Foreskin keratinocyte (primary cell): ENCODE measurements at places on chromosomes 4 and X. TPM values are rescaled to one million over a fixed set of nuclear protein-coding genes. Genes with fewer than 3 reads are reported as not detected.

The PRRG1 gene
- 12.6 and 12.9 TPM in 2 replicates for total RNA-seq

The PIR gene
- total RNA-seq: 6.4 and 10.1 TPM in 2 replicates

The UGT2B17 gene
- total RNA-seq: not detected in 2 replicates

The HTRA3 gene
- not detected in 2 replicates for total RNA-seq

The CYTL1 gene
- 0.42 TPM in 1 of 2 replicates, not detected in the other for total RNA-seq

DNA sequence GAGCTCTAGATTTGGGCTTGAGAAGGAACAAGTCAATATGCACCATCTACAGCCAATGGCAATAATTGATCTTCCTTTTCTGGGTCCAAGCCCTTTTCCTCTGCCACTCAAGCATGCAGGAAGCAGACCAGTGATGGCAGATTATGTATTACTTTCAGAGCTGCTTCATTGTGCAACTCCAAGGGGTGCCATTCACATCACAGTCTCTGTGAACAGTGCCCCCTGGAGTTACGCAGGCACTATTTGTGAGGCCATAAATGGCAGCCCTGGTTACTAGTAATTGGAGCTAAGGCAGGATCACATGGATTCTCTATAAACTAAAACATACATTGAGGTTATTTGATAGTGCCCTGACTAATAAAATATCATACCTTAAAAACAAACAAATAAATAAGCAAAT, 313.4 kb upstream of the SLC7A11 start:
- DNase-seq: no peak

DNA sequence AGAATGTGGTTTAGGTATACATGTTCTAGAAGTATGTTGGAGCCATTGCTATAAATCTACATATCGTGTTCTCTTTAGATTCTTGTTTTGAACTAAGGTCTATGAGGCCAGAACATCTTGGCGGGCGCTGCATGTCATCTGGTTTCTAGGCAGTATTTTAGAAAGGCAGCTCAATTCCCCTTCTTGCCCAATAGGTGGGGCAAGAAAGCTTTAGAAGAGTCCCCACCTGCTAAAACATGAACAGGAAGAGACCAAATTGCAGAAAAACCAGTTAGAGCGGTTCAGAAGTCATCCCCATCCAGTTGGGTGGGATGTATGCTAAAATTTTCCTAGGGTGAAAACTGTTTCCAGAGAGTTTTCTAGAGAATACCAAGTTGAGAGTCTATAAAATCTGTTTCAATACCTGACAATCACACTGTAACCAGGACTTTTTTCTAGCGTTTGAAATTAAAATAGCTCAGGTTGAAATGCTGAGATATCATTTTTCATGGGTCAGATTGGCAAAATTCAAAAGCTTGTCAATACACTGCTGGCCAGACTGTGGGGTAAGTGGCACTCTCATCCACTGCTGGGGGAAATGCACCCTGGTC, 17.5 kb upstream of the SH3KBP1 start:
- peak; percentile 58 for DNase-seq

- DNase-seq: no peak
Measured at GRCh38 chr4:100060765-100061416, 110.8 kb upstream of the H2AZ1 start.

DNA sequence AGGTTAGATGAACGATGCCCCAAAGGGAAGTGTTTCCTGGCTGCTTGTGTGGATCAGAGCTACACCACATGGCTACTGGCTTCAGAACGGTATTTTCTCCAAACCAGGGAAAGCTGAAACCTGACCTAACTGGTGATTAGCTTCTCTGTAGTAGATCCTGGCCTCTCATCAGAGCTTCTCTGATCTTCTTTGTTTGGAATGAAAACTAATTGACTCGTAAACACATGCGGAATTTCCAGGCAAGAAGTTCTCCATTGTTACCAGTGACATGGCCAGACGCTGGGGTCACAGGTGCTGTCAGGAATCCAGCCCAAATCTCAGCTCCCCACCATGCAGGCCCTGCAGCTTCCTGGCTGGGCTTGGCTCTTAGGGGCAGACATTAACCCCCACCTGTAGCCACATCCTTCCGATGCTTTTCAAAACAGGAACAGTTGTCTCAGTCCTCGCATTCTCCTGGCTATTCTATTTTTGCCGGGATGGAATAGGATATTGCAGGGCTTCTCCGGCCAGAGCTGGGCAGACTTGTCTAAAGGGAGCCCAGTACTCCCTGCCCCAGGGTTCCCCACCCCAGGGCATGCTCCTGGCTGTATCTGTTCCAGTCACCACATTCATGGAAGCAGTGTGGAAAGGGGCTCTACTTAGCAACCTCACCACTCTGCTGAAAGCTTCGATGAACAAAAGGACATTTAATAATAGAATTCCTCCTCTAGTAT, 305.4 kb upstream of the F9 start:
- DNase-seq: no peak

GRCh38 chr4:78788007-78788889, 12.1 kb downstream of the BMP2K start:
- no peak for DNase-seq

DNA sequence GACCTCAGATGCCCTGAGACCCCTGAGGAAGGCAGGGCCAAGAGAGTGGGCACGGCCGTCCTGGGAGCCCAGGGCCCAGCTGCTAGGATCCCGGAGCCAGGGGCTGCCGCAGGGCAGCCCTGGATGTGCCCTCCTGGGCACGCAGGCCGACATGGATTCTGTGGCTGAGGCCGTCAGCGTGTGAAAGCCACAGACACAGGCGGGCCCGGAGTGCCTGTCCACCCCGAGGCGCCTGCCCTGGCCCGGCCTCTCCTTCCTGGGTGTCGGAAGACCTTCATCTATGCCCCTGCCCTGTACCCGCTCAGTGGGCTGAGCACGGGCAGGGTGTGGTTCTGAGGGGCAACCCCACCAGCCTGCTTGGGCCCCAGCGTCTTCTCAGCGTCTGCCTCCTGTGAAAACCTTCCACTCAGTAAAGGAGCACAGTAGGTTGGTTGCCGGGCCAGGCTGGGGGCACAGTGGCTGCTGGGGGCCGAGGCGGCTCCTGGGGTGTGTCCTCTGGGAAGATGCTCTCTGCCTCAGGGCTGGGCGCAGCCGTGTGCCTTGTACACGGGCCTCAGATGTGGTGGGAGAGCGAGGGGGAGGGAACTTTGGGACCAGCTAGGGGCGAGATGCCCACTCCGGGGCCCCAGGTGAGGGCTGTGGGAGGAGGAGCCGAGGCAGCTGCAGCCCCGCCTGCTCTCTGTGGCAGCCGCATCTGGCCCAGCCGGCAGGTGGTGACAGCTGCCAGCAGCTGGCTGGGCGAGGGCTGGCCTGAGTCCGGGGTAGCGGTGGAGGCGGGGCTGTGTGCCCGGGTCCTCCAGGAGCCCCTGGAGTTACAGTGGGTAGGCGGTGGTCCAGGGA, 20.8 kb downstream of the FGFRL1 start:
- no peak for DNase-seq

DNA sequence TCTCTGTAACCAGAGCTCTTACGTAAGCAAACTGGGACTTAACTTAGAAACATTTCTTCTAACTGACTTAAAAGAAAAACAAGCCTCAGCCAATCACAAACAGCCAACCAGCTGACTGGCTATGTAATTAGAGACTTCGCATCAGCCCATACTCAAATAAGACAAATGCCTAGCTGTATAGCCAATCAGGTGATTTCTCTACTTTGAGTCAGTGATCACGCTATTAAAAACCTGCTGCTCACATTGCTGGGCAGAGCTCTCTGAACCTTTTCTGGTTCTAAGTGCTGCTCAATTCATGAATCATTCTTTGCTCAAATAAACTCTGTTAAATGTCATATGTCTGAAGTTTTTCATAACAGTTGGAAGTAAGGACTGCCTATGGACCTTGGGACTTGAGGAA, 9.9 kb upstream of the SMIM10L2A start:
- no peak for DNase-seq

GRCh38 chr4:147855571-147856009, 123.7 kb downstream of the ARHGAP10 start:
- no peak for DNase-seq

DNA sequence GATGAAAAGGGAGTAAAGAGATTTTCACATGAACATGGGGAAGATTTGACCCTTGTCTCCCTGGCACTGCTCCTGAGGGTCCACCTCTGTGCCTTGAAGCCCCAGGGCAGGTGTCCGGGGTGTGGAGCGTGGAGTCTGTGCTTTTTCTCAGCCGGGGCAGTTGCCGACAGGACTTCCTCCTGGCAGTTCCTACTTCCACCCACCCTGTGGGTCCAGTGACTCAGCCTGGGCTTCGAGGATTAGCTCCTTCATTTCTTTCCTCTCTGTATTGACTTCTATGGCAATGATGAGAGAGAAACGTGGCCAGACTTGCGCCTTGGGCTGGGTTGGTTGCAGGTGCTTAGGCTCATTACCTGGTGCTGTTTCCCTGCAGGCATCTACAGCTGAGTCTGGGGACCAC, 35.9 kb upstream of the CLCN4 start:
- DNase-seq: no peak

DNA sequence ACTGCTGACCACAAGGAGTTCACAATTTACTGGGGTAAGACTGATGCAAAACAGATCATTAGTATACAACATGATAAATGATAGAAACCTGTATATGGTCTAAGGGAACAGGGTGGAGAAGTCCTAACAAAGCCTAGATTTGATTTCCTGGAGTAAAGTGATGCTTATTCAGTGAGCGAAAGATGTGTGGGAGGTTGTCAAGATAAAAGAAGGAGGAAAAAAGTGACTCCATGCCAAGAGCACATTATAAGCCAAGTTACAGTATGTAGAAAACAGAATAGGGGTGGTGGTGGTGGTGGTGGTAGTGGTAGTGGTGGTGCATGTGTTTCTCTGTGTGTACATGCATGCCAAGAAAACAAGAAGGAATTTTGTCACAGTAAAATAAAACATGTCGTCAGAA, 325.2 kb downstream of the MAPK10 start:
- no peak for DNase-seq

GRCh38 chrX:103847174-103847870, 15.3 kb upstream of the RAB9B start:
- no peak for DNase-seq

DNA sequence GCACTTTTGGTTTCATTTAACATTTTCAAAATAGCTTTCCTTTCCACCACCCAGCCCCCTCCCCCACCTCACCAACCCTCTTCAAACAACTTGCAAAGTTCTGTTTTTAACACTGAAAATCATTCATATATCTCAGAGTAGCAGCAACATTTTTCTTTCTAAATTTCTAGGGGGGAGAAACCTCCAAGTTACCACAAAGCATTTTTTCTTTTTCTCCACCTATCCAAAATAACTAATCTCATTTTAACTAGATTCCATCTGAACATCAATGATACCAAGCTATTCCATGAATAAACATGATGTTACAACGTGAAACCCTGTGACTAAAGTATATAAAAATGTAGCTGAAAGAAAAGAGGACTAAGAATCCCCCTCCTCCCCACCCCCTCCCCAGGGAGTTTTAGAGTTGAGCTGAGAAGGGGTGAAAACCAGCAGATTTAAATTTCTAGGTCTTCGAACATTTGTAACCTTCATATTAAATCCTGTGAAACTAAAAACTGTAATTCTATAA, 5.2 kb downstream of the LDB2 start:
- no peak for DNase-seq

DNA sequence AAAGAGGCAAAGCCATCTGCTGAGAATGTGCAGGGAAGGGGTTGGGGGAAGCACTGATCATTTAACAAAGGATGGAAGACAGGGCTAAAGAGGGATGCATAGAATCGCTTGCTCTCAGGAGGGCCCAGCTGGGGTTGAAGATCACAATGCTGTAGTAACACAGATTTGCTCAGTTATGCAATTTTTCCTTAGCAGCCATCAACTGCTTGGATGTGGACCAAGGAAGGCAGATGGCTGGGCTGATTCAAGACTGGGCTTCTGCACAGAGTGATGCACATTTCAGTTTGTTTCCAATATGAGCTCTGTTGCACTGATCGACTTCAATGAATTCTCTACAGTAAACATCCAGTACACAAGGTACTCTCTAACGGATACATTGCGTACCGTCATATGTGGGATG, 127.8 kb upstream of the TBL1X start:
- no peak for DNase-seq

DNA sequence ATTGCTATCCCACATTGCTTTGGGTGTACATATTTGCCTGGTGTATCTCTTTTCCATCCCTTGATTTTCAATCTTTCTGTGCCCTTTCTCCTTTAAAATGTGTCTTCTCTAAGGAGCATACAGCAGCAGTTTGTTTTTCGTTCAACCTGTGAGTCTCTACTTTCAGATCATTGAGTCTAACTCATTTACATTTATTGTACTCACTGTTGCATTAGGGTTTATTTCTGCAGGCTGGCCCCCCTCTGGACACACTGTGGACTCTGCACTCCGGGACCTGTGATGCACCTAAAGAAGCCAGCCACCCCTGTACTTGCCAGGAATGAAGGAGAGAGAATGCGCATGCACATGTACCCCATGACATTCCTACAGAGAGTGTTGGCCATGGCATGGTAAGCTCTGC, 93.0 kb downstream of the FAM53A start:
- no peak for DNase-seq
